ENCODE measurements at places on chromosomes 1 and 21.
A peak's percentile ranks its signal among the peaks of the same experiment; 100 is the strongest.

DNA sequence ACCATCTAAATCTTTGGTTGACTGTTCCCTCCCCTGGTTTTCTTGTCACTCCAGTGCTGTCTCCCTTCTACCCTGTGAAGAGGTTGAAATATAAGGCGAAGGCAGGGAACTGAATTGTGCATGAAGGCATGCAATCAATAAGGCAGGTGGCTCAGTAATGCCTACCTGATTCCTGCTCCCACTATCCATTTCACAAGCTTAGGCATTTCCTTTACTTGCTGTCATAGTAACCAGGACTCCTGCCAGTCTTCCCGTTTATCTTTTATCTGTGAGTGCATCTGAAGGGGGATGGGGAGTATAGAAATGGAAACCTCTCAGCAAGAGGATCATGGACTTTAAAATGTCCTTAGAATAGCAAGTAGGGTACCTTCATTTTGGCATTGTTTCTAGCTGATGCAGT, 40.5 kb downstream of the MRPS6 start:
- no peak for DNase-seq

GRCh38 chr1:58457023-58457635, 89.4 kb downstream of the OMA1 start:
- DNase-seq: no peak

GRCh38 chr1:97053268-97053667, 331.7 kb downstream of the PTBP2 start:
- no peak for DNase-seq

- no peak for DNase-seq
Measured at GRCh38 chr1:84665703-84666317, 24.5 kb downstream of the SSX2IP start.

GRCh38 chr1:183281039-183281438, 95.0 kb downstream of the LAMC2 start:
- peak; percentile 64 for DNase-seq

DNA sequence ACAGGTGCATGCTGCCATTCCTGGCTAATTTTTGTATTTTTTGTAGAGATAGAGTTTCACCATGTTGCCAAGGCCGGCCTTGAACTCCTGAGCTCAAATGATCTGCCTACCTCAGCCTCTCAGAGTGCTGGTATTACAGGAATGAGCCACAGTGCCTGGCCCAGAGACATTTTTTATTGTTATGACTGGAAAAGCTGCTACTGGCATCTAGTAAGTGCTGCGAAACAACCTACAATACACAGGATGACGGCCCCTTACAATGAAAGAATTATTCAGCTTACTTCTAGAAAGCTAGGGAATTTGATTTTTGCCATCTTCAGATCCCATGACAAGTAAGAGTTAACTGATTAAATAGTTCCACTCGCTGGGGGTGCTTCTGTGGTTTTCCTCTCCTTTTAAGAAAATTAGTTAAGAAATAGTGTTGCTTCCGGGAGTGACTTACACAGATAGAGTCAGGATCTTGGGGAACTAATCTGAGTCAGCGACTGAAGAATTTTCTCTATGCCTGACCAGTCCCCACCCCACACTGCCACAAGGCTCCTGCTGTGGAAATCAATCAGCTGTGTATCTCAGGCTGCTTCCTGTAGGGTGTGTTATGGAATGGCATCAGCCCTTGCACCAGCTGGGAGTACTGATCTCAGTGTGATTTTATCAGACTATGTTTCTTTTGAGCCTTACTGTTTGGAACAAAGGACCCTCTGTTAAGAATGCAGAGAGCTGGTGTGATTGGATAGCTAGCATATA, 93.0 kb upstream of the BMP8A start:
- peak; percentile 98 for DNase-seq

GRCh38 chr1:53968125-53968513, 22.0 kb downstream of the LRRC42 start:
- DNase-seq: peak; percentile 48

GRCh38 chr1:156754219-156754618, 2.7 kb upstream of the HDGF start:
- DNase-seq: no peak

DNA sequence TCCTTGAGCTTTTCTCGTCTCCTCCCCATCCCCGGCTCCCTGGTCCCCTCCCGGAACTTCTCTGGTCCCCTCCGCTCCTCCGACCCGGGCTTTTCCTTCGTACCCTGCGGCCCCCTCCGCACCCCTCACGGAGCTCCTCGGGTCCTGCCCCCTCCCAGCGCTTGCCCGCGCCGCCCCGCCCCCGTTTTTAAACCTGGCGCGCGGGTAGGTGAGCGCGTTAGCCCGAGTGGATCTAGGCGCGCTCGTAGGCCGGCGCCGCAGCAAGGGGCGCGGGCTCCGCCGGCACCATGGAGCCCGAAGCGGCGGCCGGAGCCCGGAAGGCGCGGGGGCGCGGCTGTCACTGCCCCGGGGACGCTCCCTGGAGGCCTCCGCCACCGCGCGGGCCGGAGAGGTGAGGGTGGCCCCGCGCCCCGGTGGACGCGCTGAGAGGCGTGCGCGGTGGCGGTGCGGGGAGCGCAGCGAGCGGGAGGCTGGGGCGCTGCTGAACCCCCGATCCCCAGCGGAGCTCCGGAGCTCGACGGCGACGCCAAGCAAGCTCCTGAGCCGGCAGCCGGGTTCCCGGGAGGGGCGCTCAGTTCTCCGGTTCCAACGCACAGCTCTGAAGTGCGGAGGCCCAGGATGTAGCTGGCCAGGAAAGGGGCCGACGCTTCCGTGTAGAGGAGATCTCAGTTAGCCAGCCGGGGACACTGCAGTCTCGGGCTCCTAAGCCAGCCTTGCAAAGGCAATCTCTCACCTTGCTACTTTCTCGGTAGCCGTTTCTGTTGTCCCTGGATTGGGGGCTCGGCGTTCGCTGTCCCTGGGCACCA, at the start of gene RIPPLY3:
Gene RIPPLY3, plus strand, starts transcription at position 217 of the 806 bp plus-strand sequence. Its CDS starts 71 bp downstream, at position 288.
- peak; percentile 21 for DNase-seq

- no peak for DNase-seq
Measured at GRCh38 chr1:110048240-110048639, 13.8 kb downstream of the STRIP1 start.

DNA sequence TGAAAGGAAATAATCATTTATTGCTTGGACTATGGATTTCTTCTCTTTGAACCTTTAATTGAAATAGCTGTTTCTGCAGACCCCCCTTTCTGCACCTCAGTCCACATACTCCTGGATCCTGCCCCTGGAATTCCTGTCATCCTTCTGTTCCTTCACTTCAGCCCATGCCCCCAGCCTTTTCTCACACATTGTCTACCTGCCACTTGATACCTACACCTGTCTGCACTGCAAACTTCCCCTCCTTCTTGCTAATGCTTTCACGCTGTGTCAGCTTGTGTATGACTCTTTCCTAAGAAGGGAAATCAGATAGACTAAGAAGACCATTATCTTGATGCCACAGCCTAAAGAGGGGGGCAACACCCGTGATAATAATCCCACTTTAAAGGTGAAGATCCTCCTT, 80.3 kb upstream of the EXO1 start:
- no peak for DNase-seq

DNA sequence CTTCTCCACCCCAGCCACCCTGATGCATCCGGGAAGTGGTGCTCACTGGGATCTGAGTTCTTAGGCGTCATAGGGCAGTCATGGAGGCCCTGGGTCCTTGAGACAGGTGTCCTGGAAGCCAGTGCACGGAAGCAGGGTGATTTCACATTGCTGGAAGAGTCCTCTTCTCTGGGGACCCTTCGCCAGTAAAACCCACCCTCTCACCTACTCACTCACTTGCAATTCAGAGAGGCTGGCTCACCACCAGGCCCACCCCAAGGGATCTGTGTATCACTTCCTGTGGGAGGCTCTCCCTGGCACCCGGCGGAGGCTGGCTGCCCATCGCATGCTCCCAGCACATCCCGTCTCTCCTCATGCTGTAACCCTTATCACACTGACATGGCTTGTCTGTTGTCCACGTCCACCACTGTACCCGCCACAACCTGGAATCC, 40.2 kb upstream of the EPS8L3 start:
- DNase-seq: no peak

Data from fibroblast of villous mesenchyme (primary cell).